ENCODE measurements at places on chromosomes 4 and X.

- DNase-seq: peak; percentile 64
These were observed 13.5 kb upstream of the SPP1 start for GRCh38 chr4:87961993-87962392.

- no peak for DNase-seq
These were observed 165.3 kb downstream of the BTC start for GRCh38 chr4:74628852-74629620.

DNA sequence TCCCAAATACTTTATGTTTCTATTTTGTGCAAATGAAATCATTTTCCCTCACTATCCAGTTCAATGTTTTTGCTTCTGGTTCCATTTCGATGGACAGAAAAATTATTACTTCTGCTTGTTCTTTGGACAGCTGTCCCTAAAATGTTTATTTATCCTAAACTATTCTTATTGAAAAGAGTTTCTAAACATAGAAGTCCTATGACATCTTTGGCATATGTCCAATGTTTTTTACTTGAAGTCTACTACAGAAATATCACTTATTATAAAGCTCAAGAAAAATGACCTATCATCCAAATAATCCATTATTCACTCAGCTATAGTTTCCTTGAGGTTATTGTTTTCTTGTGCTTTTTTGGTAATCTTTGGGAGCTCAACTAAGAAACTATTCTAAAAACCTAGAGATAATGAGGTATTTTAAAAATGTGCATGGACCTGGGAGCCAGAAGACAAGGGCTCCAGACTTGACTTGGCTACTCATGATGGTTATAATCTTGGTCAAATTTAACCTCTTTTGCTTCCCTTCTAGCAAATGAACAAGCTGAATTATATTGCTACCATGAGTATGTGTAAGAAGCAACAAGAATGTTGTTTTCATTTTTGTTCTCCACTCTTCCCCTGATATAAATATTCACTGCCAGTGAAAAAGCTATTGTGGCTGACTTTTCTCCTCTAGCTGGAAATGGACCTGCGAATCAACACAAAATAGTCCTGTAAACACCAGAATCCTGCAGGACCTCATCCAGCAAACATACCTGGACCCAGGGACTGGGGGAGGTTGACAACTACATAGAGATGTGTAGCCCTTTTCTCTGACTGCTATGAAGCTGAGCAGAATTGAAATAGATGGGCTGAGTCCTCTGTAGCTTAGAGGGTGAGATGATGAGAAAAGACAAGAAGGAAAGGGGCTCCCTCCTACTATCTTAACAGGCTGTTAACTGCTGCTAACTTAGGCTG lies 137.4 kb downstream of the FRYL start:
- DNase-seq: peak; percentile 57

DNA sequence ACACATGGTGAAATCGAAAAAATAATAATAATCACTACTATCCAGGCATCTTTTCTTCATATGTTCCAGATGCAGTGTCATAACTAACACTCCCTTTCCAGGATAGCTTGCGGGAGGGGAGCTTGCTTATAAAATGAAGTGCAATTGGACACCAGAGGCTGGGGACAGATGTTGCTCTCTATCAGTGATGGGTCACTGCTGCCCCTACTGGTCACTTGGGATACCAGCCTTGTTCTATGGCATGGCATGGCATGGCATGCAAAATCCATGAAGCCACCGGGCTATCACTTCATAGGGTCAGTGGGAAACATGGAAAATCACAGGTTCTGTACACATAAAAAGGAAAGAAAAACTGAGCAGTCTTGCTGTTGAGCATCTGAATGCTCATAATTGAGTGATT lies 168.1 kb downstream of the GLRA2 start:
- peak; percentile 25 for DNase-seq

DNA sequence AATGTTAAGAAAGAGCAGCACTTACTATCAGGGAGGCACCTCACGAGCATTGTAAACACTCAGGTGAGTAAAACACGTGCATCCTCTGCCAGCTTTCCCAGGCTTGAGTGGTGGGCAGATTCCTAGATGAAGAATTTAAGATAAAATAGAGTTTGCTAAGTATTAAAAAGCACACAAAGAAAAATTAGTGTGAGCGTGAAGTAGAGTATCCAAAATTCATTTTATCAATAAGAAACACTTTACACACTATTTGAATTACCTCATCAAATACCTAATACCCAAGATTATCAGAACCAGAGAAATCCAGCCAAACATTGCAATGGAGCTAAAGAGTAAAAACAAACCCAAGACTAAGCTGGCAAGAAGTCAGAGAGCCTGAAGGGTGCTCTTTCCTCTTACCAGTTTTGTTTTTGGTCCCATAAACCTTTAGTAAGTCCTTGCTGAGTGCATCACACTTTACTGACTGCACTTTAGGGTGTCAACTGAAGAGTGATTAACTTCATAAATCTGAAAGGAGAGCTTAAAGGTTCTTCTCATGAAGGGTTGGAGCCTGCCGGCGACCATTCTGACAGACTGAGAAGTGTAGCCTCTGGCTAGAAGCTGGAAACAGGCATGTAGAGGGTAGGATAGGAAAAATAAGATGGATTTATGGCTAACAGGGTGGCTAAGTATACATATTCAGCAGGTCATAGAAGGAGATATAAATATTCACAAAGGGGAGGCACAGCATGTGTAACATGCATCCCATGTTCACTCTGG lies 151.1 kb downstream of the SLC7A11 start:
- DNase-seq: no peak

DNA sequence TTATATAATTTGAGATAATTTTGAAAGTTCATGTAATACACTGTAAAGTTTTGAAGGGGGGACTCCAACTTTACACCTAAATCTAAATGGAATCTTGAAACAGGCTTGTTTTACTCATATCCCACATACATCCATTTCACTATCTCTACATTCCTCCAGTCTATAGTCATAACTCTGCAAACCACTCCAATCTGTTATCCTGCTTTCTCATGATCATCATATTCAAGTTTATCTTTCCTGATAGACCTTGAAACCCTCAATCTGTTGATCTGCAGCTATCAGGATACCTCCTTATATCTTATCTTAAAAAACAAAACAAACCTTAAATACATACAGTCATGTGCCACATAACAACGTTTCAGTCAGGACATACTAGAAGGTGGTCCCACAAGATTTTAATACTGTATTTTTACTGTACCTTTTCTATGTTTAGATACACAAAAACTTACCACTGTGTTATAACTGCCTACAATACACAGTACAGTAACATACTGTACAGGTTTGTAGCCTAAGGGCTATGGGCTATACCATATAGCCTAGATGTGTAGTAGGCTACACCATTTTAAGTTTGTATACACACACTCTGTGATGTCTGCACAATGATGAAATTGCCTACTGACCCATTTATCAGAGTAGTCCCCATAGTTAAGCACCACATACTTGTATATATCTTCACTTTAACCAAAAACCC lies 14.0 kb downstream of the CHIC2 start:
- peak; percentile 38 for DNase-seq

DNA sequence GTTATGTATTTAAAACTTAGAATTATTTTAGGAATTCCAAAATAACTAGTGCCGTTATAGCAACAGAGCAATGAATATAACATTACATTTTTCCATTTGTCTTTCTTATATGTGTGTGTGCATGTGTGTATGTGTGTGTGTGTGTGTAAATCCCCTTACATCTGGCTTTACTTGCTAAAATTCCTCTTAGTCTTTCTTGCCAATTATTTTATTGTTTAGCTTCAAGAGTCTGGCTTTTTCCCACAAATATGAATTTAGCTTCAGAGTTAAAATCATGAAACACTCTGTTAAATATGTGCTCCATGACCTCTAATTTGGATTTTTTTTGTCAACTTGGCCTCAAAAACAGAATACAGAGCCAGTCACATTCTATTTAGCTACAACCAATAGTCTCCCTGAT lies 18.9 kb downstream of the FGF13 start:
- DNase-seq: no peak

DNA sequence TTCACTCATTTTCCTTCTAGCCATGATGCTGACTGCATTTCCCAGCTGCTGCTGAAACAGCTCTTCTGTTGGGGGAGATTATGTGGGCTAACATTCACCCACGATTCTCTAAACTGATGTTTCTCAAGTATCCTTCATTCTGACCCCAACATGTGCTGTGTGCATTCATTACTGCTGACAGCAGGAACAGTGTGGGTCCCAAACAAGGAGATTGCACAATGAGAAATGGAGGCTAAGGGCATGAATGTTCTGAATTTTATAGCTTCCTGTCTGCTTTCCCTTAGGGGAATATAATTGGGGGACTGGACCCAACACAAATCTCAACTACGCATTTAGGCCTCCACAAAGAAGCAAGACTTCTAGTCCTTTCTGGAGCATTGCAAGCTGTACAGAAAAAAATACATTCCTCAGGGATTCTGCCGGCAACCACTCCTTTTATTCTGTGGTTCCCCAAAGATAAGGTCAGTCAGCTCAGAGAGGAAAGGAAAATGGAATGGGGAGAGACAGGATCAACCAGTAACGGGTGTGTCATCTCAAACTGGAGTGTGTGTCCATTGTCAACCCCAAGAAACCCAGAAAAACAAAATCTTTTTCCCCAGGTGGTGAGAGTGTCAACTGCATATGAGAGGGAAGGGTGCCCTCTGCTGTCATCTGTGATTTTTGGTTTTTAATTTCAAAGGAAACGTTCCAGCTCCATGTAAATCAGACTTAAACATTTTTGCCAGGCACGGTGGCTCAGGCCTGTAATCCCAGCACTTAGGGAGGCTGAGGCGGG lies 81.5 kb upstream of the EGFL6 start:
- peak; percentile 92 for DNase-seq

- DNase-seq: peak; percentile 41
These were observed 107.5 kb upstream of the RPL34 start for GRCh38 chr4:108512615-108513505.

DNA sequence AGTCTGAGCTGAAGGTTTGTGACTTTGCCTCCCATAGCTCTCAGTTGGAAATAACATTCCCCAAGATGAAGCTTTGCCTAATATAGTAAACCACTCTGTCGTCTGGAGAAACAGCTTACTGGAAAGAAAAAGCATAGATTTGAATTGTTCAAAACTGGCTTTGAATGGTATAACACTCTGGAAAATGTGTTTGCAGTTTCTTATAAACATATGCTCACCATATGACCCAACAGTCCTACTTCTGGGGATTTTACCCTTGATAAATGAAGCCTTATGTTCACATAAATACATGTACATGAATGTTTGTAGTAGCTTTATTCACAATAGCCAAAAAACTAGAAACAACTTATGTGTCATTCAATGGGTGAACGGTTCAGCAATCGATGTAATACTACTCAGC lies 10.2 kb downstream of the VEGFD start:
- DNase-seq: no peak

- DNase-seq: no peak
These were observed 28.4 kb downstream of the LEF1 start for GRCh38 chr4:108140328-108140727.

GRCh38 chrX:9573282-9574106 lies 108.6 kb downstream of the TBL1X start:
- DNase-seq: no peak

GRCh38 chr4:94352996-94353395 lies 10.4 kb upstream of the HPGDS start:
- peak; percentile 20 for DNase-seq

DNA sequence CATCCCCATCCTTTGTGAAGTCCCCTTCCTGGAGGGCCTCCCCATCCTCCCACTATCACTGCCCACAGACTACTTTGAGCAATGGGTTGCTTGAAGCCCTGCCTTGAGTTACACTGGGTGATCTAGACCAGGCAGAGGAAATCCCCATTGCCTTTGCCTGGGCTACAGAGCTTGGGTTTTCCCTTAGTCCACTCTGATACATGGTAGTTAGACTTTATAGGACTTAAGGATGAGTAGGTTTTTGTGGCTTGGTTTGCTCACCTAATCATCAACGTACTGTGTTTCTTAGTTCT lies 56.6 kb downstream of the TMEM131L start:
- DNase-seq: no peak

- no peak for DNase-seq
These were observed 4.4 kb downstream of the FRMPD4 start for GRCh38 chrX:12142661-12143060.

DNA sequence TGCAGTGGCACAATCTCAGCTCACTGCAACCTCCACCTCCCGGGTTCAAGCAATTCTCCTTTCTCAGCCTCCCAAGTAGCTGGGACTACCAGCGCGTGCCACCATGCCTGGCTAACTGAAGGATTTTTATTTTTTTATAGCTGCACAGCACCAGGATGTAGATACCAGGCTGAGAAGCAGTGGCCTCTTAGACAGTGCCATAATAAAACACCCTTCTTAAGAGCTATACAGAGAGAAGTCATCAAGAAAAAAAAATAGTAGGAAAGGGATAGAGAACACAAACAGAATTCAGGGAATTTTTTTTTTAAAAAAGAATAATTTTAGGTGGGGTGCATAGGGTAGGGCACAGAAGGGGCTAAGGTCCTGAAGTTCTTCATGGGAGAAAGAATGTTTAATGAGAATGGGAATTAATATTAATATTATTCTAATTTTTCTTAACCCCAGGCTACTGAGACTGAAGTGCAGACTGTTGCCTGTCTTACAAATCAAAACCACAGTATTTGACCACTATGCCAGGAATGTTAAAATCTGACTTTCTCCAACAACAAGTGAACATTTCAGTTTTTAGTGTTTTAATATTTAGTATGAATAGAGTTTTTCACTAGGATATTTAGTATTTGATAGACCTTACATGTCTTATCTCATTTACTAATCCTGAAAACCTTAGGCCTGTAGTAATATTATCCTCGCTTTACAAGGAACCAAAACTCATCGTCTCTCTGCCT lies 146.7 kb downstream of the KCNIP4 start:
- DNase-seq: peak; percentile 63

- no peak for DNase-seq
These were observed 241.6 kb upstream of the HS3ST1 start for GRCh38 chr4:11670304-11670703.

DNA sequence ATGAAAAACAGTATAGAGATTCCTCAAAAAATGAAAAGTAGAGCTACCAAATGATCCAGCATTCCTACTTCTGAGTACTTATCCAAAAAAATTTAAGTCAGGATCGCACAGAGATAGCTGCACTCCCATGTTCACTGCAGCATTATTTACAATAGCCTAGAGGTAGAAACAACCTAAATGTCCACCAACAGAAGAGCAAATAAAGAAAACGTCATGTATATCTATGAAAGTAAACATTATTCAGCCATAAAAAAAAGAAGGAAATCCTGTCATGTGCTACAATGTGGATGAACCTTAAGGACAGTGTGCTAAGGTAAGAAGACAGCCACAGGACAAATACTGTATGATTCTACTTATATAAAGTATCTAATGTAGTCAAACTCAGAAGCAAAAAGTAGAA lies 12.4 kb downstream of the THOC2 start:
- DNase-seq: no peak

DNA sequence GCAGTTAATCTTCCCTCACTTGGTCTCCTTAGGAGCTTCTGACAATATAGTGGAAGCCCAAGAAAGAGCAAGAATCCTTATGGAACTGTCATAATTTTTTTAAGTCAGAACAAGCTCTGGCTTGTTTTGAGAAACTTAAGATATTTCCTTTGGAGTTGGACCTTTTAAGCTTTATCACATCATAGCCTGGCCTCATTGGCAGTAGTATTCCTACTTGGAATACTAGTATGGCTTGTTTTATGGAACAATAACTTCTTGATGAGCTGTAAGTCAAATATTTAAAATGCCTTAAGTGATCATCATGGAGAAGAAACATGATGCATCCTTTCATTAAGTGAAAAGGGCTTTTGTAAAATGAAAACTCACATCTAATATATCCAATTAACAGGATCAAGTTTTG lies 78.0 kb upstream of the NRK start:
- no peak for DNase-seq

- no peak for DNase-seq
These were observed 104.9 kb downstream of the FAM13A start for GRCh38 chr4:88952081-88952480.

GRCh38 chr4:153220682-153221395 lies 16.6 kb downstream of the TRIM2 start:
- peak; percentile 54 for DNase-seq

Measured in cardiac fibroblast (primary cell).